A375 (cell line): ENCODE measurements at places on chromosomes 1 and 21. TPM values are rescaled to one million over a fixed set of nuclear protein-coding genes. Genes with fewer than 3 reads are reported as not detected.

The HSPA6 gene
- total RNA-seq = 0.94 and 2.6 TPM in 2 replicates

The TCHH gene
- total RNA-seq = 0.27 and 0.38 TPM in 2 replicates

The THEM5 gene
- total RNA-seq = not detected in 2 replicates

The AHCYL1 gene
- 43.0 and 45.4 TPM in 2 replicates for total RNA-seq

The LAMC1 gene
- 359 and 440 TPM in 2 replicates for total RNA-seq

The VANGL1 gene
- total RNA-seq = 12.1 and 12.9 TPM in 2 replicates

The RNF115 gene
- total RNA-seq = 13.4 and 14.5 TPM in 2 replicates

The CNKSR1 gene
- total RNA-seq = 0.98 and 1.8 TPM in 2 replicates

The PTGFRN gene
- 41.5 and 58.8 TPM in 2 replicates for total RNA-seq

The MRPL37 gene
- 113 and 124 TPM in 2 replicates for total RNA-seq

The EBNA1BP2 gene
- total RNA-seq = 322 and 328 TPM in 2 replicates

The OR2T2 gene
- total RNA-seq = not detected in 2 replicates

The ERI3 gene
- 71.8 and 81.3 TPM in 2 replicates for total RNA-seq

The DNAJB4 gene
- total RNA-seq = 4.1 and 15.8 TPM in 2 replicates

The CHIT1 gene
- total RNA-seq = 0.03 TPM in 1 of 2 replicates, not detected in the other

The LIN28A gene
- not detected in 2 replicates for total RNA-seq

The ADAM30 gene
- not detected in 2 replicates for total RNA-seq

The SLC16A4 gene
- 16.1 and 16.8 TPM in 2 replicates for total RNA-seq

The HCRTR1 gene
- not detected in 2 replicates for total RNA-seq

The SDC3 gene
- 42.8 and 49.1 TPM in 2 replicates for total RNA-seq

The SPRR2D gene
- 0.40 and 1.4 TPM in 2 replicates for total RNA-seq

The LCE1B gene
- not detected in 2 replicates for total RNA-seq

The SIPA1L2 gene
- total RNA-seq = 10.2 and 11.0 TPM in 2 replicates
